Neural crest cell (in vitro differentiated cells): ENCODE measurements at places on chromosomes 5 and 9. TPM values are rescaled to one million over a fixed set of nuclear protein-coding genes. Genes with fewer than 3 reads are reported as not detected.

The HAPLN1 gene
- total RNA-seq: 0.75 and 1.4 TPM in 2 replicates

The TRIM36 gene
- 18.9 and 22.9 TPM in 2 replicates for total RNA-seq

The NIPSNAP3A gene
- total RNA-seq: 14.6 and 14.9 TPM in 2 replicates

The INSL4 gene
- total RNA-seq: not detected in 2 replicates

The SCGB3A2 gene
- not detected in 2 replicates for total RNA-seq

The NRG2 gene
- total RNA-seq: 0.64 and 0.82 TPM in 2 replicates

GRCh38 chr9:134420281-134420845 lies 94.1 kb downstream of the RXRA start:
- H3K27ac ChIP-seq: no peak overlapping the region
- no peak overlapping the region for H3K4me3 ChIP-seq
- H3K27me3 ChIP-seq: no peaks in the 10 kb centered on the region
- DNase-seq: no peak

DNA sequence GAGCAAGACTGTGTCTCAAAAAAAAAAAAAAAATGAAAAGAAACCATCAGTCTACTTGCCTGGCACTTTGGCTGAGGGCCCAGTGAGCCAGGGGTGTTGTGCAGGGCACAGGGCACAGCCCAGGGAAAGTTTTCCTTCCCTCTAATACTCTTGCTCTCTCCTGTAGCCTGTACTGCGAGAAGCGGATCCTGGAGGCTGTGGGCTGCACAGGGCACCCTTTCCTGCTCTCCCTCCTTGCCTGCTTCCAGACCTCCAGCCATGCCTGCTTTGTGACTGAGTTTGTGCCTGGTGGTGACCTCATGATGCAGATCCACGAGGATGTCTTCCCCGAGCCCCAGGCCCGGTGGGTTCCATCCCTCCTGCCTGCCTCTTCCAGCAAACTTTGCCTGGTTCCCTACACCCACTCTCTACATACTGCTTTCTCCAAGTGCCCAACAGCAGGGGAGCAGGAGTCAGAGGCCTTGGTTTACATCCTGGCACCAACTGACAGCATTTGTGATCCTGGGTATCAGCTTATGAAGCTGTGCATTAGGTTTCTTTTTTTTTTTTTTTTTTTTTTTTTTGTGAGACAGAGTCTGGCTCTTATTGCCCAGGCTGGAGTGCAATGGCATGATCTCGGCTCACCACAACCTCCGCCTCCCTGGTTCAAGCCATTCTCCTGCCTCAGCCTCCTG lies 7.2 kb downstream of the ZDHHC12 start:
- H3K36me3 ChIP-seq: no peaks in the 10 kb centered on the region
- no peaks in the 10 kb centered on the region for H3K4me1 ChIP-seq
- no peak overlapping the region for H3K4me3 ChIP-seq
- DNase-seq: no peak

DNA sequence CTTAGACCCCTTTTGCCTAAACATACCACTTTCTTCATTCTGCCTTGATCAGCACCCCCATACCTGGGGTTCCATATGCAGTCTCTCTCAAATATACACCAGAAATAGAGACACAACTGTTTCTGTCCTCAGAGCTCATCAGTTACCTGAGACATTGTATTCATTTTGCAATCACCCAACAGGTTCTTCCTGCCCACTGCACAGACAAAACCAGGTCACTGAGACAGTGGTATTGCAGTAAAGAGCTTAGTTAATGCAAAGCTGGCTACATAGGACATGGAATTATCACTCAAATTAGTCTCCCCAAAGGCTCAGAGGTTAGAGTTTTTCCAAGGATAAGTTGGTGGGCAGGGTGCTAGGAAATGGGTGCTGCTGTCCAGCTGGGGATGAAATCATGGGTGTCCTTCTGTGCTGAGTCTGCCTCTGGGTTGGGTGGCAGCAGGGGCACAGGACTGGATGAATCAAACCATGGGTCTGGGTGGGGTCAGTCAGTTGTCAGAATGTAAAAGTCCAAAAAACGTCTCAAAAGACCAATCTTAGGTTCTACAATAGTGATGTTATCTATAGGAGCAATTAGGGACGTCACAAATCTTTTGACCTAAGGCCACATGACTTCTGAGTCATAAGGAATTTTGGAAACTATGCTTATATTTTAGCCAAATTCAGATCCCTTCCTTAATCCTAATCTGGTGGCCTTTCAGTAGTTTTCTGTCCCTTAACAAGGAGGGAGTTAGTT lies 41.0 kb downstream of the KCNV2 start:
- no peak overlapping the region for H3K4me3 ChIP-seq
- H3K36me3 ChIP-seq: peaks cover 25% of the 10 kb centered on the region
- no peaks in the 10 kb centered on the region for H3K27me3 ChIP-seq
- H3K27ac ChIP-seq: no peak overlapping the region

- peaks cover 8% of the 10 kb centered on the region for H3K4me1 ChIP-seq
- no peak overlapping the region for H3K27ac ChIP-seq
- no peak overlapping the region for H3K4me3 ChIP-seq
- no peaks in the 10 kb centered on the region for H3K27me3 ChIP-seq
Observed at GRCh38 chr9:93076792-93077128, 18.3 kb downstream of the SUSD3 start.

DNA sequence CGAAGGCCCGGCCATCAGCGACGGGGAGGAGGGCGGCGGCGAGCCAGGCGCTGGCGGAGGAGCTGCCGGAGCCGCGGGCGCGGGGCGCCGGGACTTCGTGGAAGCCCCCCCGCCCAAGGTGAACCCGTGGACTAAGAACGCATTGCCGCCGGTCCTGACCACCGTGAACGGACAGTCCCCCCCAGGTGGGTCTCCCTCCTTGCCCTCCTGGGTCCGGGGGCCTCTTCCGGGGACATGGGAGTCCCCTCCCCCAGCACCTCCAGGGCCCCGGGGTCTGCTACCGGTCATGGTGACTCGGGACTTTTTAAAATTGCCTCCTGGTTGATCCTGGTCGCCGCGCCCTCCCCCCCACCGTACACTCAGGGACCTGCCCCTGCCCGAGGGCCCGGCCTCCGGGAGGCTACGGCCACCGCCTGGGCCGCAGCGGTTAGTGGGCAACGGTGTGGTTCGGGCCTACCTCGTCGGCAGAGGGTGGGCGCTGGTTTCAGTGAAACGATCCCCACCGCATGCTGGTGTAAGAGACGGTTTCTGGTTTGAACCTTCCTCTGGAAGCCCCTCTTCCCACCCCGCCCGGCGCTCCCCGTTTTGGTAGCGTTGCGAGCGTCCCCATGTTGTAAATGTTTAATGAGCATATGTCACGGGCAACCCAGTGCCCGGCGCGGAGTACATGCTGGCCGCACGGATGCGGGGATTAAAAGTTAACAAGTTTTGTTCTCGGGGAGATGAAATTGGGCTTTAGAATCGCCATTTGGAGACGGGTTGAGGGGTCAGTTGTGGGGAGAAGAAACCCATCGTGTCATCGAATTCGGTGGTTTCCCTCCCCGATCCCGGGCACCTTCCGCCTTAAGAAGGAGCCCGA lies 1.1 kb downstream of the LARP1 start:
- peaks cover 2% of the 10 kb centered on the region for H3K27me3 ChIP-seq
- DNase-seq: peak; percentile 33
- H3K27ac ChIP-seq: peak overlapping the region; percentile 97

DNA sequence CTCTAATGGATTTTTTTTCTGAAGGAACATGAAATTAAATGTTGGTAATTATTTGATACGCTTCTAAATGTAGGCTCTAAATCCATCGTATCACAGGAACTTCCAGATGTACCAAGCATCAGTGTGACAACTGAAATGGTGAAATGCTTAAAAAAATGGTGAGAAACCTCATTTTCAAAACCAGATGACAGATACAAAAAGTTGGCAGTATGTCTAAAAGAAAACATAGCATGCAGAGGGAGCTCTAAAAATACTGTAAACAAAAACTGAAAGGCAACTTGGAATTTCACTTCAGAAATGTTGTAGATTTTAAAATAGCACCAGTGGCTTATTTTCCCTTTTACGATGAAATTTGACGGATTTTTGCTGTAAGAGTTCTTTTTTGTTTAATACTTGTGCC lies 1043.6 kb upstream of the WWC1 start:
- peaks cover 41% of the 10 kb centered on the region for H3K4me1 ChIP-seq
- no peak overlapping the region for H3K27ac ChIP-seq
- no peaks in the 10 kb centered on the region for H3K27me3 ChIP-seq
- no peak overlapping the region for H3K4me3 ChIP-seq

DNA sequence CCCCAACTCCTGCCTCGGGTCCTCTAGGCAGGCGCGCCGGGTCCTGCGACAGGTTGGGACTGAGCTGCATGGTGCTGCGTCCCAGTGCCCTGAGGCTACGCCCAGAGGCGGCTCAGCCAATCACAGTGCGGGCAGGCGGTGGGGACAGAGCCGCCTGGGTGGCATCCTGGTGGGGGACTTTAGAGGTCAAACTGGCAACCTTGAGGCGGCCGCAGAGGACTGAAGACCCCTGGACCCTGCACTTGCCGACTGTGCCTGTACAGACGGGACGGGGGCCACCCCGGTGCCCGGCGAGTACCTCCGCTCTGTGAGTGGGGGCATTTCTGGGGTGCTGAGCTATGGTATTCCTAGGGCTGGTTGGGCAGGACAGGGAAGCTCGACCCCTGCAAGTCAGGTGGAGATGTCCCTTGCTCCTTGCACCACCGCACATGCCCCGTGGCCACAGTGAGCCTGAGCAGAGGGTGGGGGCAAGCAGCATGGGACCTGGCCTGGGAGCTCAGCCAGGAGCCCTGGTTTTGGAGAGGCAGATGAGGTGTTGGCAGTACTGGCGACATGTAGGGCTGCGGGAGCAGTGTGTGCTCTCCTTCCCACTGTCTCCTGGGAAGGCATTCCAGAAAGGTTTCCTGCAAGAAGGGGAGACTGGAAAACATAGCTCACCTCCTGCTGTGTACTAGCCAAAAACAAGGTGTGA lies 45.5 kb downstream of the CTSL start:
- peaks cover 5% of the 10 kb centered on the region for H3K27me3 ChIP-seq
- H3K4me3 ChIP-seq: no peak overlapping the region
- DNase-seq: no peak
- H3K27ac ChIP-seq: no peak overlapping the region
- H3K36me3 ChIP-seq: no peaks in the 10 kb centered on the region

- H3K27me3 ChIP-seq: no peaks in the 10 kb centered on the region
- H3K27ac ChIP-seq: no peak overlapping the region
- H3K4me3 ChIP-seq: no peak overlapping the region
- no peaks in the 10 kb centered on the region for H3K36me3 ChIP-seq
Observed at GRCh38 chr9:113331780-113332179, 8.3 kb downstream of the WDR31 start.

- H3K36me3 ChIP-seq: no peaks in the 10 kb centered on the region
- H3K4me1 ChIP-seq: peaks cover 11% of the 10 kb centered on the region
- peaks cover 3% of the 10 kb centered on the region for H3K27me3 ChIP-seq
- peak; percentile 74 for DNase-seq
- no peak overlapping the region for H3K27ac ChIP-seq
- H3K4me3 ChIP-seq: no peak overlapping the region
Observed at GRCh38 chr9:69412741-69413150, 87.7 kb downstream of the ENTREP1 start.

- no peaks in the 10 kb centered on the region for H3K27me3 ChIP-seq
- H3K27ac ChIP-seq: no peak overlapping the region
- DNase-seq: no peak
Observed at GRCh38 chr5:81488862-81489261, 94.9 kb upstream of the ACOT12 start.

DNA sequence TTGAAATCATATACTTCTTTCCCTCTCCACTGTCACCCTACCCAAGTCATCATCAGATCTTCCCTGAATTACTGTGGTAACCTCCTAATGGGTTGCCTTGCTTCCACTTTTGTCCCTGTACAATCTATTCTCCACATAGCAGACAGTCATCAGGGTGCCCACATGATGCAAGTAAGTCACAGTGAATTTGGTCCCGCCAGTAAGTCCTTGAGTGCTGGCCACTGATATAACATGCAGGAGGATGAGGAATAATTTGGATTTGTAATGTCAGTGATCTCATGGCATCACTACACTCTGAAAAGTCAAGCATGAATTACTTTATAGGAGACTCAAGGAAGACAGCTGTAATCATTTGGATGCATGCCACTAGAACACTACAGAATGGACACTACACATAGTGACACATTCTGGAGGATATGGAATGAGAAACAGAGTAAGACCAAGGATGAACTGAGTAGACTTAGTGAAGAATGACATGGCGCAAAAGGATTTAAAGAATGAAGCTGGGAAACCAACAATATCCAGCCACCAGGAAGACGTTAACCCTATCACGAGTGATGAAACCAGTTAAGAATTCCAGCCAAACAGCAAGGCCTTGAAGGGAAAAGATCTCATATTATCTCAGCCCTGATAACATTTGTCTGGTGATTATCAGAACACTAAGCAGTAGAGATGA lies 28.6 kb downstream of the MARCHF3 start:
- no peaks in the 10 kb centered on the region for H3K36me3 ChIP-seq
- no peaks in the 10 kb centered on the region for H3K27me3 ChIP-seq
- H3K4me3 ChIP-seq: no peak overlapping the region
- no peak for DNase-seq
- H3K27ac ChIP-seq: no peak overlapping the region

DNA sequence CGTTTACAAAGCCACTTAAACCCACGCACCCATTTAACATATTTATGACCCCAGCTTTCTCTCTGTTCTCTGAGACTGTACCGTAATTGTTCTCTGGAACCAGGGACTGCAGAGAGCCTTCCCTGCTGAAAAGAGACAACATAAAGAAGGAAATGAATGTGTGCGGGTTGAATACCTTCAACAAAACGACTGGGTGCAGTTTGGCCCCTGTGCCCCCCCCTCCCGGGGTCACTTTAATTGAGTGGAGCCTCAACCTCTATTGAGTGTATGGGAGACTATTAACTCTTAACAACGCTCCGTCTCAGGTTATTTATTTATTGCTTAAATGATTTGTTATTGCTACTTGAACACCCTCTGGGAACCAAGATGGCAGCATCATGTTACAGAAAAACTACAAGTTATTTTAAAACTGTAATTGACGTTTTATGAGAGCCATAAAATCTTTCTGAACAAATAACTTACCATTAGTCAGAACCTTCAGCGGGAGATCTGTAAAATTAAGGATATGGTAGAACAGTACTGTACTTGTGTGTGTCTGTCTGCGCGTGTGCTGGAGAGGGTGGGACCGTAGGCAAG lies 70.6 kb downstream of the GAS1 start:
- DNase-seq: no peak
- H3K27ac ChIP-seq: peak overlapping the region; percentile 43
- no peak overlapping the region for H3K4me3 ChIP-seq
- H3K36me3 ChIP-seq: no peaks in the 10 kb centered on the region
- H3K4me1 ChIP-seq: peaks cover 26% of the 10 kb centered on the region

GRCh38 chr9:106921341-106921899 lies 58.5 kb downstream of the ZNF462 start:
- H3K4me1 ChIP-seq: peaks cover 56% of the 10 kb centered on the region
- H3K36me3 ChIP-seq: peaks cover 70% of the 10 kb centered on the region
- peak; percentile 29 for DNase-seq
- H3K27me3 ChIP-seq: no peaks in the 10 kb centered on the region
- H3K27ac ChIP-seq: peak overlapping the region; percentile 95
